Fibroblast of skin of abdomen (primary cell): ENCODE measurements at places on chromosomes 16 and 17.

- DNase-seq, result peak; percentile 97
Measured at GRCh38 chr17:43467981-43468581, 15.7 kb upstream of the DHX8 start.

DNA sequence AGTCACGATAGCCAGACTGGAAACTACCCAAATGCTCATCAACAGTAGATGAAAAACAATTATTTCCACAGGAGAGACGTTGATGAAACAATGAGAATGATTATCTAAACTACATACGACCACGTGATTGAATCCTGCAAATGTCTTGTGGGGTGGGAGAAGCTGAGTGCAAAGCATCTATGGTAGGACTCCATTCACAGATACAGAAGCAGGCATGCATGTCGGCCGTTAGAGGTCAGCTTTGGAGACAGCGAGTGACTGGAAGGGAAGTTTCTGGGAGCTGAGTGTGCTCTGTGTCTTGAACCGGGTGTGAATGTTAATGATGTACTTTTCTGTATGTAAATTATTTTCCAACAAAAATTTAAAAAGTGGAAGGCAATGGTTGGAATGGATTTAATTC, 71.5 kb upstream of the DNAJA2 start:
- no peak for DNase-seq

DNA sequence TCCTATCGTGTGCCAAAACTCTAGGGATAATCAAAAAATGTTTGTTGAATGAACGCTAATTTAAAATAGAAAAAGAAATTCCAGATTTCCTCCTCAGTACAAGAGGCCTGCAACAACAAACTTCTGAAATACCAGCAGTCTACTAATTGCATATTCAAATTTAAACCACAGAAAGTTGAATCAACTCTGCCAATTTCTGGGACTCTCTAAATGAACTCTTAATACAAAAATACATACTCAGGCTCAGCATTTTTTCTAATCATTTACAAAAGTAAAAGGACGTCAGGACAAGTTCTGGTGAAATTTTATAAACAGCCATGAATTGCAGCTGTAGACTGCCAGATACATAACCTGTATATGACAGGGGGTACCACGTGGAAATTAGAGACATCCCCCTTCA, 49.0 kb downstream of the KANSL1 start:
- DNase-seq, result no peak

DNA sequence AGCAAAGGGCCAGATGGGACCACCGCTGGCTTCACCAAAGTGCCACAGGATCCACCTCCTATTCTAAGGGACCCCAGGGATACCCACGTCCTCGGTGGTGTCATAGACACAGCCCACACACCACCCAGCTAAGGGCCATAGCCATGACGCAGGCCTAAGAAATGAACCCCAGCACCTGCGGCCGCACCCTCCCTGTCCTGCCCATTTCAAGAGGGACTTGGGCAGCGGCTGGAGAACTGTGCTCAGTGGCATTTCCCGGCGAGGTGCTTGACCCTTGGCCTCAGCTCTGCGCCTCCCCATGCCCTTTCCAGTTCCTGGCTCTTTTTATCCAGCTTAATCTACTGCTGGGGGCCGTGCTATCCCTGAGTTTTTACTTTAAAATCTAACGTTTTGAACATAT, 27.3 kb downstream of the ZNF778 start:
- DNase-seq, result no peak

- no peak for DNase-seq
Measured at GRCh38 chr17:72189768-72190593, 69.2 kb downstream of the SOX9 start.

DNA sequence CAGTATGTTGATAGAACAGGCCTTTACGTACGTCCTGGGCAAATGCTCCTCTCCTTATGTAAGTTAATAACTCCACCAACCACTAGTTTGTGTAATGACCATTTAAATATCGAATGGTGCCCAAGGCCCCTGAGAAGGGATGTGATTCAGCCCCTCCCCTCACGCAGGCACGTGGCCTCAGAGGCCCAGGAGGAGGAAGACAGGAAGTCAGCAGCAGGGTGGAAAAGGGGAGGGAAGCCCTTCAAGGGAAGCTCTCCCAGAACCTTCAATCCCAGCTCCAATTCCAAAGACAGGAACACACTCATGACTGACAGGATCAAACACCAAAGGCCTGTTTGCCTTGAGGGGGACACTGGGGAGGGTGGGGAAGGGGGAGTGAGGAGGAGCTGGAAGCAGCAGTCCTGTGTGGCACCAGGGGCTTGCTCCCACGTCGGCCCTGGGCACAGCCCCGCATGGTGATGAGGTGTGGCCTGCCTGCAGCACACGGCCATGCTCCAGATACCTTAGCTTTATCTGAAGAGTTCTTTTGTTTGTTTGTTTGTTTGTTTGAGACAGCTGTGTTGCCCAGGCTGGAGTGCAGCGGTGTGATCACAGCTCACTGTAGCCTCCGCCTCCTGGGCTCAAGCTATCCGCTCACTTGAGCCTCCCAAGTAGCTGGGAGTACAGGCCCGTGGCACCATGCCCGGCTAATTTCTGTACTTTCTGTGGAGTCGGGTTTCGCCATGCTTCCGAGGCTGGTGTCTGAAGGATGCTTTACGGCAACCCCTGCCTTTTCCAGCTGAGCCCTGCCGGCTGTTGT, 105.0 kb downstream of the ZNF778 start:
- DNase-seq, result peak; percentile 80
